ENCODE measurements at places on chromosomes 16 and 17.

- DNase-seq, result no peak
Measured at GRCh38 chr16:12815361-12815760, 11.7 kb upstream of the CPPED1 start.

DNA sequence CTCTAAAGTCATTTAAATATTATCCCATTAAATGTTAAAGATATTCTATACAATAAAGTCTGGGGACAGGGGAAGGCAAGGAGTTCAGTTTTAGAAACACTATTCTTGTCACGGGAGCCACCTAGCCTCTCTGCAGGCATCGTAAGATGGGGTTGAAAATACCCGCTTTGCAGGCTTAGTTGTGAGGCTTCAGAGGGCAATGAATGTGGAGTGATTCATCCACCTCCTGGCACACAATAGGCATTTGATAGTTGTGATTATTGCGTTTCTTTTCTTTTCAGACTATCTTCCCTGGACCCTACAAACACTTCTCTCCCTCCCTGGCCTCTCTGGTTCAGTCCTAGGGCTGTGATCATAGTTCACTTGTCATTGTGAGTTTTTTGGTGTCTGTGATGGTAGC, 19.6 kb downstream of the GLP2R start:
- no peak for DNase-seq

GRCh38 chr16:86949116-86949515, 368.1 kb downstream of the C16orf95 start:
- no peak for DNase-seq

DNA sequence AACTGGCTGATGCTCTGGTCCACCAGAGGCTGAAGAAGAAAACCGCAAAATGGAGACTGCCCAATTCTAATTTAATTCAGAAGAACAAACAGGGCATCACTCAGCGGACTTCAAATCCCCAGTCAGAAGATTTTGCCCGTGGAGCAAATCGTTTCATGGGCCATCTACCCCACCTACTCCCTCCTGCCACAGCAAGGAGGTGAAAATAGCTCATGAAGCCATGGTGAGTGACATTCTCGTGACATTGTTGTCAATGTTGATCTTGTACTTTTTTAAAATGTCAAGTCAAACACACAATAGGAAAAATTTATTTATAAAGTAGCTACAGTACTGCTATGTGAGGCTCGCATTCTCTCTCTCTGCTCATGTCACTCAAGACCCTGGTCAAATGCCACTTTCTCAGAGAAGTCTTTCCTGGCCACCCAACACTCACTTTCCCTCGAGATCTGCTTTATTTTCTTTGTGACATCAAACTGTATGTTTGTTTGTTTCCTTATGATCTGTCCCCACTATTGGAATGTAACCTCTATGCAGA, 31.3 kb upstream of the SOX9 start:
- no peak for DNase-seq

GRCh38 chr17:41736983-41737679, 2.7 kb upstream of the HAP1 start:
- no peak for DNase-seq

DNA sequence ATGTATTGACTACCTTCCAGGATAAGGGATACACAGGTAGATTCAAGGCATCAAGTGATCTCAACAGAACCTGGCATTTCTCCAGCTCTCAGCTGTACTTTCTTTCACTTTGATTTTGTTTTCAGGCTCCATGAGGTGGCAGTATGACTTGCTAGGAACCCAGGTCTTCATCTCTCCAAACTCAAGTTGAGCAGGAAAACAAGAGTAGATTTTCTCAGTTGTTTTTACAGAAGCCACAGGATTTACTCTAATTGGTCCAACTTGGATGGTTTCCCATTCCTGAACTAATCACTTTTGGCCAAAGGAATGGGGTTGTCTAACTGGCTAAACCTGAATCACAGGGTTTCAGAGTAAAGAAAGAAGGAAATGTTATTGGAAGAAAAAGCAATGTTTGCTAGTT, 146.6 kb downstream of the TRIM37 start:
- peak; percentile 50 for DNase-seq

DNA sequence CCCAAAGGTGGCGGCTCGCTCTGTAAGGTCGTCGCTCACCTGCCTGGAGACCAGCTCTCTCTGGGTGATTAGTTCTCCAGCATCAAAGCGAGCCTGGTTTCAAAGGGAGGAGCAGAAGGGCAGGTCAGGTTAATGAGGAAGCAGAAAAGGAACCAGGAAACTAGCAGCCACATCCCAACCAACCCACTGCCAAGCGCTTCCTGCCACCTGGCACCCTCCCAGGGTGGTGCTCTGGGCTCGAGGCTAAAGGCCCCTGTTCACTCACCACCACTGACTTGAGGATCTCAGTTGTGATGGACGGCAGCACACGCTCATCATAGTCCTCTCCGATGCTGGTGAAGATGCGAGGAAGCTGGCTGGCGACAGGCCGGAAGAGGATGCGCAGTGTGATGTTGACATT, 5.6 kb downstream of the PHB1 start:
- DNase-seq, result no peak

DNA sequence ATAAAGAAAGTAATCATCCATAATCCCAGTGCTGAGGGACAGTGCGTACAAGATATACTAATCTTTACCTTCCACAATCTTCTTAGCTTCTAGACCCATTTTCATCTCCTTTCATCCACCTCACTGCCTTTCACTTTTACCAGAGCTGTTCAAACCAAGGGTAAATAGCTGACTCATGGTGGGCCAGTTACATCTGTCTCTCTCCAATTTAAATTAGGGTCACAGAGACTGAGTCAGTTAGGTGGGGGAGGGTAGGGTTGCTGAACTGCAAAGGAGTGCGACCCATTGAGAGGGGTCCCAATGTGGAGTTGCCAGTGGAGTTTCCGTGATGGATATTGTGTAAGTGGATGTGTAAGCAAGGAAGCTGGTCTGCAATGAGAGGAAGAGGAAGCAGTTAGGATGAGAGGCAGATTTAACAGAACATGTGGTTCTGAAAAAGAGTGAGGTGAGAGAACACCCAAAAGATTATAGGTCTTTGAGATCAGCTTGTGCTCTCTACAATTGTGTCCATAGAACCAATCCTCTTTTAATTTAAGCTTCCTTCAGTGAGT, 83.5 kb downstream of the GP2 start:
- peak; percentile 38 for DNase-seq

DNA sequence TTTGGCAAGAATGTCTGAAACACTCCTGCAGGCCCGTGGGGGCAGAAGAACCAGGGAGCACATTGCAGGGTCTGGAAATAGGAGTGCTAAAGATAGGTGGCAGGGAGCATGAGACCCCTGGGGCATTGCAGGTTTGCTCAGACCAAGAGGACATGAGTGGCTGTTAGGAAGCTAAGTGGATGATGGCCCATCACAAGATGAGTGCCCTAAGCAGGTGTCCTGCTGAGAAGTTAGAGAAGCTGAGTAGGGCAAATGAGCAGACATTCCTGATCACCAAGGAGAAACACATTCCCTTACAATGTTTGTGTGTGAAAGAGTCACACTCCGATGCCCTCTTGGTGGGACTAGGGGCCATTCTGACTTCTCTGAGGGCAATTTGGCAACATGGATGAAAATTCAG, 9.9 kb downstream of the MLYCD start:
- DNase-seq, result no peak

GRCh38 chr17:76667491-76667755, 23.9 kb upstream of the ST6GALNAC1 start:
- DNase-seq, result no peak

- no peak for DNase-seq
Measured at GRCh38 chr17:2830678-2831077, 34.4 kb downstream of the RAP1GAP2 start.

DNA sequence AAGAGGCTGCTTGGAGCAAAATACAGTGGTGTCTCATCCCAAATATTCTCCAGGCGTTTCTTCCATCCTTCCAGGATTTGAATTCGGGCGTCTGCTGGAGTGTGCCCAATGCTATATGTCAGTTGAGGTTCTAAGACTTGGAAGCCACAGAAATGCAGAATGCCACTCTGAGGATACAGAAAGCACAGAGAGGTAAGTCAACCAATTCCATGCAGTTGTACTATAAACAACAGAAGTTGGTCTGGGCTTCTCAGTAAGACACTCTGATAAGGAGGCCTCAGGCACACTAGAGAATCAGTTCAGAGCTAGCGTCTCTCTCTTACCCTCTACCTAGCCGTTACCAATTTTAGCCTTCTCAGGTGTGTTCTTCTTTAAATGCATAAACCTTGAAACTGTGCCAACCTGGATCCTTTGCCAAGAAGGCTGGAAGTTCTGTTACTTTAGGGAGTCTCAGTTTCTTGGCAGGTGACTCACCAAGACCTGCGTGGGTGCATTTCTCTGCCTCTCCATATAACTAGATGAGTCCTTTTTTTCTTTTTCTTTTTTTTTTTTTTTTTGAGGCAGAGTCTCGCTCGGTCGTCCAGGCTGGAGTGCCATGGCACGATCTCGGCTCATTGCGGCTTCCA, 15.1 kb downstream of the NQO1 start:
- no peak for DNase-seq

GRCh38 chr16:24191876-24192402, 64.2 kb upstream of the CACNG3 start:
- DNase-seq, result no peak

DNA sequence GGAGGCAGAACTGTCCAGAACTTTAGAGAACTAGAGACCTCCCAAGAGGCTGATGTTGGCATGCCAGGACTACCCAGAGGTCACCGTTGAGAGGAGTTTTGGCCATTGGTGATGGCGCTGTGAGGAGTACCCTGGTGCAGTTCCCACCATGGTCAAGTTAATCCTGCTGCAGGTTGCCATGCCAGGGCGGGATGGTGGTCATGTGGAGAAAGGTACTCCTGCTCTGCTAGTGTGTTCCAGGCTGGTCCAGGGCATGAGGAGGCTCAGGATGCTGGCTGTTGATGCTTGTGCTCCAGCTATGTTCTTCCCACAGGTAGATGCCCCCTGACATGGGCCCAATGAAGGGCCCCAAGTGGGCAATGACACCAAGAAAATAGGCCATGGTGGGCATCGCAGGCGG, 4.1 kb upstream of the PHF12 start:
- DNase-seq, result no peak

GRCh38 chr17:31479524-31479923, 88.0 kb downstream of the RAB11FIP4 start:
- DNase-seq, result no peak

DNA sequence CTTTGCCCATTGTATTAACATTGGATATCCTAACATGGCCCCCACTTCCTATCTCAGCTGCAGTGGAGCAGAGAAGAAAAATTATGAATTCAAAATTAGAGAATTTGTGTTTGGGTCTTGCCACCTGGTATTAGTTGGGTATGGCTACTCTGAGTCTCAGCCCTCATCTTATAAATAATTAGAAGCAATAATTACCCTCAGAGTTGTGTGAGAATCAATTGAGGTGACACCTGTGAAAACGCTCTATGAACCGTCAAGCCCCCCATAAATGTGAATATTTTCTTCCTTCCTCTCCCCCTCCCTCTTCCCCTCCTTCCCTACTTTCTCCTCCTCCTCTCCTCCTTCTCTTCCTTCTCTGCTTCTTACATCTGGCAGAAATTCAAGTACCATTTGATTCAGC, 8.9 kb upstream of the TOB1 start:
- DNase-seq, result no peak

GRCh38 chr16:15593235-15593634, 49.7 kb downstream of the MARF1 start:
- no peak for DNase-seq

GRCh38 chr17:16444258-16444886, 29.0 kb downstream of the TRPV2 start:
- DNase-seq, result no peak

- no peak for DNase-seq
Measured at GRCh38 chr16:56362706-56363105, 62.6 kb downstream of the AMFR start.

- DNase-seq, result peak; percentile 77
Measured at GRCh38 chr17:79915850-79916430, 76.7 kb upstream of the CBX4 start.

DNA sequence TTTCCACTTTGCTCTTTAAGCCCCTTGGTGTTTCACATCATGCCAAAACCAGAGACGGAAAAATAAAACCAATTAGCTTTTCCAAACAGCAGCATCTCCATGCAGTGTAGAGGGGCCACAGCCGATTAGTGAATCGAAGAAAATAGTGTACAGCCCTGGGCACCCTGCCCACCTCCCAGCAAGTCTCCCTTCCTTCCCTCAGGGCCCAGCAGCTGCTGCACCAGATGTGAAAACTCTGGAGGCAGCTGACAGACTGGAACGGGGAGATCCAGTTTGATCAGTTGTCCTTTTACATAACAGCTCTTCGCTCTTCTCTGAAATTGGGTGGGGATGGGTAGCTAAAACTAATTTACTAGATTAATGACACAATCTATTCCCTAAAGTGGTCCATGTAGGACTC, 19.3 kb downstream of the TMEM11 start:
- DNase-seq, result no peak

DNA sequence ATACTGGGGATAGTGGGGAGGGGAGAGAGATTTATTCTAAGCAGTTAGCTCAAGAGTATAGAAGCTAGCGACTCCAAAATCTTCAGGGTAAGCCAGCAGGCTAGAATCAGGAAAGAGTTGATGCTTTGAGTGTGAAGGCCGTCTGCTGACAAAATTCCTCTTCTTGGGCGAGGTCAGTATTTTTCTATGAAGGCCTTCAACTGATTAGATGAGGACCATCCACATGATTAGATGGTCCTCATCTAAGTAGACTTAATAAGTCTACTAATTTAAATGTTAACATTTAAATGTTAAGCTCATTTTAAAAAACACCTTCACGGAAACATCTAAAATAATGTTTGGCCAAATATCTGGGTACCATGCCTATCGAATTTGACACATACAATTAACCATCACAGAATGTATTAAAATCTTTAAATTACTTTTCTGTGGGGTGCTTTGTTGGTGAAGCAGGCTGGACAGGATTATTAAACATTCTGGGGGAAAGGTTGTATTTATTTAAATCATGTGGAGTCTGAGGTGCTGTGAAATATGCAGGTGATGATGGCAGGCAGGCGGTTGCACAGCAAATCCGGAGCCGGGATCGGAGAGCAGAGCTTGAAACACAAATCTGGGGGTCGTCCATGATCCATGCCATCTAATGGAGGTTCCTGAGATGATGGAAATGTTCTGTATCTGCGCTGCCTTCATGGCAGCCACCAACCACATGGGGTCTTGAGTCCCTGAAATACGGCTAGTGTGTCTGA, 49.8 kb upstream of the ADORA2B start:
- DNase-seq, result no peak

- peak; percentile 71 for DNase-seq
Measured at GRCh38 chr16:5415123-5415522, 317.5 kb upstream of the EEF2KMT start.

DNA sequence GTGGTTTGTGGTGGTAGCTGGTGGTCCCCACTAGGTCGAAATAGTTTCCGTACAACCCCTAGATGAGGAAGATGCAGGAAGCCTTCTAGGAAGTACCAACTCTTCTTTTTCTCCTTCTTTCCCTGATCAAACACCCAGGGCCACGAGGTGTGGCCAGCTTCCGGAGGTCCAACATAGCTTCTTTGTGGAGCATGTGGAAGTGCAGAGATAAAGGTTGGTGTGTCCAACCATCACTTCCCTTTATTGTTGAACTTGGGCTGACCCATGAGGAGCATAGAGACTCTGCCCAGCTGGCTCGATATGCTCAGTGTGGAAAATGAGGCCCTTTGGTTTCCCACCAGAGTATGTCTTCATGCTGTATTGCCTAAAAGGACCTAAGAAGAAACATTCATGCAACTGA, 6.3 kb upstream of the RGS9 start:
- DNase-seq, result no peak

GRCh38 chr17:47253541-47254402, at the start of gene ITGB3:
Gene ITGB3 (plus strand): TSS chr17:47253827. CDS start chr17:47253862, 35 bp downstream.
- DNase-seq, result peak; percentile 90

Data from GM23338 (cell line).